Neural progenitor cell (in vitro differentiated cells): ENCODE measurements at places on chromosomes 6 and 20.
A peak's percentile ranks its signal among the peaks of the same experiment; 100 is the strongest.

GRCh38 chr6:35736253-35736894 is 458 bp upstream of the ARMC12 start:
- peak; percentile 79 for DNase-seq

- DNase-seq, result peak; percentile 97
Observed at GRCh38 chr6:108133594-108134179, 32.1 kb upstream of the NR2E1 start.

DNA sequence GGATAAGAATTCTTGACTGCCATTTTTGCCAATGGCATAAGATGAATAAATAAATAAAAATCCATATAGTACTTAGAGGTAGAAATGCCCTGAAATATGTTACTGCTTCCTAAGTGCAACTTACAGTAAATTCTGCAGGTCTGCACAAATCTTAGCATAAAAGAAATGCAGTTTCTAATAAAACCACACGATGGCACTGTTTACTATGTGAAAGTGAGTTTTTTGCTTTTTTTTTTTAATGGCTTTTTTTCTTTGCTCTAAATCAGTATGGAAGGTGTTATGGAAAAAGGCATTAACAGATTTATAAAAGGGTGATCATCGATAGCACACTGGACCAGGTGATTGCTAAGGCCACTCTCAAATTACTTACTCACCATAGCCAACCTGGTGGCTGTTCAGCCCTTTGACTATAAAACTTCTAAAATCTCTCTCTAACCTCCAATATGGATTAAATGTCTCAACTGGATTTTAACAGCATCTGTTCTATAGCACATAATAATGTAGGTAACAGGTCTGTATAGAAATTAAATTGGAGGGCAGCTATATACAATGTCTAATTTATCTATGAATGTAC is 45.8 kb downstream of the AHI1 start:
- DNase-seq, result peak; percentile 44

- peak; percentile 73 for DNase-seq
Observed at GRCh38 chr6:43575105-43575771, 600 bp downstream of the XPO5 start.

DNA sequence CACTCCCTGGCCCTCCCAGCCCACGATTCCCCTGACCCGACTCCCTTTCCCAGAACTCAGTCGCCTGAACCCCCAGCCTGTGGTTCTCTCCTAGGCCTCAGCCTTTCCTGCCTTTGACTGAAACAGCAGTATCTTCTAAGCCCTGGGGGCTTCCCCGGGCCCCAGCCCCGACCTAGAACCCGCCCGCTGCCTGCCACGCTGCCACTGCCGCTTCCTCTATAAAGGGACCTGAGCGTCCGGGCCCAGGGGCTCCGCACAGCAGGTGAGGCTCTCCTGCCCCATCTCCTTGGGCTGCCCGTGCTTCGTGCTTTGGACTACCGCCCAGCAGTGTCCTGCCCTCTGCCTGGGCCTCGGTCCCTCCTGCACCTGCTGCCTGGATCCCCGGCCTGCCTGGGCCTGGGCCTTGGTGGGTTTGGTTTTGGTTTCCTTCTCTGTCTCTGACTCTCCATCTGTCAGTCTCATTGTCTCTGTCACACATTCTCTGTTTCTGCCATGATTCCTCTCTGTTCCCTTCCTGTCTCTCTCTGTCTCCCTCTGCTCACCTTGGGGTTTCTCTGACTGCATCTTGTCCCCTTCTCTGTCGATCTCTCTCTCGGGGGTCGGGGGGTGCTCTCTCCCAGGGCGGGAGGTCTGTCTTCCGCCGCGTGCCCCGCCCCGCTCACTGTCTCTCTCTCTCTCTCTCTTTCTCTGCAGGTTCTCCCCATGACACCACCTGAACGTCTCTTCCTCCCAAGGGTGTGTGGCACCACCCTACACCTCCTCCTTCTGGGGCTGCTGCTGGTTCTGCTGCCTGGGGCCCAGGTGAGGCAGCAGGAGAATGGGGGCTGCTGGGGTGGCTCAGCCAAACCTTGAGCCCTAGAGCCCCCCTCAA is at the start of gene LTA:
Gene LTA, plus strand, starts transcription at position 249 of the 871 bp plus-strand sequence. Its CDS starts 454 bp downstream, at position 703.
- no peak for DNase-seq

DNA sequence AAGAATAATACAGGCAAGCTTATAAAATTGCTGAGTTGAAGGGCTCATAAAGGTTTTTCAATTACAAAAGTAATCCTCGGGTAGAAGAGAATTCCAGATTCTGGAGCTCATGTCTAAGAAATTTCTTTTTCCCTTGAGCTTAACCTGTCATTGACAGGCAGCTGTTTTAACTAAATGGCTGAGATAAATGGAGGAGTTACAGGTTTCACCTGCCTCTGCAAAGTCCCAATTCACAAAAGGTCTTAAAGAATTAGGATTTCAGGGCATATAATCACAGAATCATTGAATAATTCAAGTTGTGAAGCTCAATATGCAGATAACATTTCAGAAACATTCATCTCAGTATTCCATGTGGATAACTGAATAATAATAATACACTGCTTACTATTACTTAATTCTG is 660.1 kb upstream of the NRSN1 start:
- DNase-seq, result no peak

- no peak for DNase-seq
Observed at GRCh38 chr6:154569156-154569862, 58.8 kb upstream of the CNKSR3 start.

DNA sequence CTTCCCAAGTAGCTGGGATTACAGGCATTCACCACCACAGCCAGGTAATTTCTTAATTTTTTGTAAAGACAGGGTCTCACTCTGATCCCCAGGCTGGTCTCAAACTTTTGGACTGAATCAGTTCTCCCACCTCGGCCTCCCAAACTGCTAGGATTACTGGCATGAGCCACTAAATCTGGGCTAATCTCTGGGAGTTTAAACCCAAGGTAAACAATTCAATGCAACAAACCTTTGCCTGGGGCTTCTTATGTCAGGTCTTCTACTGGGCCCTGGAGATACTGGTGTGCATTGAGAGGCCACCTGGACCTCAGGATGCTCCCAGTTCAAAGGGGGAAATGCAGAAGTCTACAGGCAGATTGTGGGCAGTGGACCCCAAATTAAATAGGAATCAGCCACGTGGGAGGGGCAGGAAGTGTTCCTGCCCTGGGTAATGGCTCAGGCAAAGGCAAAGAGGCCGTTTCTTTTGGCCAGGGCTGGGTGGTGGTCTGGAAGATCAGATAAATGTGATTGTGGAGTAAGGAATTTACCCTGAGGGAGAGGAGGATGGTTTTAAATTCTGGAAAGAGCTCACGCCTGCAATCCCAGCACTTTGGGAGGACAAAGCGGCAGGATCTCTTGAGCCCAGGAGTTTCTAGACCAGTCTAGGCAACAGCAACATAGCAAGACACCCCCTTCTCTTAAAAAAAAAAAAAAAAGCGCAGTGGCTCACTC is 1.3 kb upstream of the MYBL2 start:
- no peak for DNase-seq

- no peak for DNase-seq
Observed at GRCh38 chr6:111943726-111944125, 70.5 kb upstream of the FYN start.

GRCh38 chr20:38201356-38201755 is 36.3 kb upstream of the TGM2 start:
- no peak for DNase-seq

- peak; percentile 16 for DNase-seq
Observed at GRCh38 chr20:2402271-2402980, 21.7 kb downstream of the TGM6 start.

GRCh38 chr6:34226731-34227586 is 9.7 kb upstream of the HMGA1 start:
- peak; percentile 34 for DNase-seq

GRCh38 chr6:706146-706545 is 13.2 kb upstream of the EXOC2 start:
- no peak for DNase-seq

DNA sequence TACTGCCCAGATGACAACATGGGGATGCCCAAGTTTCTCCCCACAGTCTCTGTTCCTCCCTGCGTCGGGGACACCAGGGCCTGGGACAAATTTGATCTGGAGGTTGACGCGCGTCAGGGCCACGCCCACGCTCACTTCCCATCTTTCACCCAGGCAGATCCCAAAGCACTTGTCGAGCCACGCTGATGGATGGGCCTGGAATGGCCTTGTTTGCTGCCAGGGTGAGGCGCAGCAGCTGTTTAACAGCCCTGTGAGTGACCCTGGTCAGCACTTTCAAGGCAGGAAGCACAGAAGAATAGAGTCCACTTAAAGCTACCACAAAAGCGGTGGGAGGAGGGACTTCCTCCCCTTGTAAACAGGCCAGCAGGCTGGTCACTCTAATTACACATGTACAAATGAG is 324.7 kb upstream of the JARID2 start:
- peak; percentile 76 for DNase-seq

- DNase-seq, result no peak
Observed at GRCh38 chr6:1763404-1763803, 153.7 kb downstream of the FOXC1 start.

GRCh38 chr6:120303527-120303926 is 954.0 kb upstream of the MAN1A1 start:
- no peak for DNase-seq

- no peak for DNase-seq
Observed at GRCh38 chr6:151637814-151638213, 144.0 kb downstream of the CCDC170 start.

DNA sequence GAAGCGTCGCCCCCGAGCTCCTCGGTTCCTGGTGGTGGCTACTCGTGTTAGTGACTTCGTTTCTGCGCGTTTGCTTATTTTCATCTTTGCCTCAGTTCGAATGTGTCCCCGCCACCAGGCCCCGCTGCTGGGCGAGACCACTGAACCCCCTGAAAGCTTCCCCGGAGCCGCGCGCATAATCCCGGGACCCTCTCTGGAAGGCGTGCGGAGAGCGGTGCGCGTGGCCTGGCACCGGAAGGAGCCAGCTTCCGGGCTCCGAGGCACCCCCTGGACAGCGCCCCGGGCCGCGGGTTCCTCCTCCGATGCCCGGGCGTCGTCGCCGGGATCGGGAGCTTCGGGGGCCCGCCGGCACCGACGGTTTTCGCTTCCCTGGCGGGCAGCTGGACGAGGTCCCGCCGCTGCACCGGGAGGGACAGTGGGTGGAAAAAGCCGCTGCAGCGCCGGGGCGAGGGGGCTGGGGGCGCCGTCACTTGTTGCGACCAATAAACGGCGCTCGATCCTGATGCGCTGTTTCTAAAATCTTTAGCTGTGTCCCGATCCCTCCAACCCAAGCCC is 643 bp upstream of the SLC35D3 start:
- DNase-seq, result peak; percentile 60

GRCh38 chr6:34771727-34772126 is 14.4 kb downstream of the SNRPC start:
- DNase-seq, result no peak

DNA sequence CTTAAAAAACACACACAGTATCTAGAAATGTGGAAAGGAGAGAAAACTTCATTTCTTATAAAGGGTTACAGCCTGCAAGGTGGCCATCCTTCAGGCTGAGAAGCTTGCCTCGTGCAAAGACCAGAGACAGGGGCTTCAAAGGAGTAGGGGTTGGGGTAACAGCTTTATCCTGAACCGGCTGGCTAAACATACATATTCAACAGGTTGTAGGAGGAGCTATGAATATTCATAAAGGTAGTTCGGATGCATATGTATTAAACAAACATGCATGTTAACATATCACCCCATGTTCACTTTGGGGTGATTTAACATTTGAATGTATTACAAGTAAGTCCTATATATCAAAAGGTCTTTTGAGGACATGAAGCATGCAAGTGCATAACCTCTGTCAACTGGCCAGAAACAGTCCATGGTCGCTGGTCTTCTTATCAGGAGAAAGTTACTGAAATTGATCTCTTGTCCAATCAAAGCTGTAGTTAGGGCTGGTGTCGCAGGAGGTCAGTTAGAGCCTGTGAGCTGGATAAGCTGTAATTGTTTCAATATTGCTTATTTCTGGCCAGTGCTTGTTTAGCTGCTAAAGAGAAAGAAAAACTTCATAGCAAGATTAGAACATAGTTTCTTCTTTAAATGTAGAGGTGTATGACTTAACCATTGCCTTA is 2.3 kb upstream of the STMND1 start:
- DNase-seq, result no peak

- no peak for DNase-seq
Observed at GRCh38 chr20:16167423-16168130, 405.7 kb downstream of the KIF16B start.

GRCh38 chr6:164917211-164917610 is 392.2 kb downstream of the C6orf118 start:
- DNase-seq, result no peak

DNA sequence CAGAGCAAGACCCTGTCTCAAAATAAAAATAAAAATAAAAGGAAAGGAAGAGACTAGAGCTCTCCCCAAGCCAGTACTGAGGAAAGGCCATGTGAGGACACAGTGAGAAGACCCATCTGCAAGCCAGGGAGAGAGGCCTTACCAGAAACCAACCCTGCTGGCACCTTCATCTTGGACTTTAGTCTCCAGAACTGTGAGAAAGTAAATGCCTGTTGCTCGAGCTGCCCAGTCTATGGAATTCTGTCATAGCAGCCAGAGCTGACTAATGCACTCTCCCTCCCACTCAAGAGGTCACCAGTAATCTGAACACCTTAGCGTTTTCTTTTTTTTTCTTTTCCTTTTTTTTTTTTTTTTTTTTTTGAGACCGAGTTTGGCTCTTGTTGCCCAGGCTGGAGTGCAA is 7.3 kb upstream of the PRPH2 start:
- DNase-seq, result no peak

DNA sequence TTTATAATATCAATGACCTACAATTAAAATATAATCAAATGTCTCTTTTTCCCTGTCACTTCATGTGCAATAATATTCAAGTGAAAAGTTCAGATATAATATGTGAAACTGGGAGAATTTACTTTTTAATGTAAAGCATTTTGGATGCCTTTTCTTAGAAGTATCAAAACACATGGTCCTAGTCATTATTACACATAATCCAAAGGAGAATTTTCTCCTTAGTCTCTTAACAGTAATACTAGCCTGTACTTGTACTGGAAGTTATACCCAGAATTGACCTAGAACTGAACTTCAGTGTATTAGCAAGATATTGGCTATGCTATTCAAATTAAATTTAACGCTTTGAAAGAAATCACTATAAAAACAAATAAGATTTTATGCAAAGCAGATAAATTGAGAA is 842.6 kb upstream of the MANEA start:
- DNase-seq, result no peak

DNA sequence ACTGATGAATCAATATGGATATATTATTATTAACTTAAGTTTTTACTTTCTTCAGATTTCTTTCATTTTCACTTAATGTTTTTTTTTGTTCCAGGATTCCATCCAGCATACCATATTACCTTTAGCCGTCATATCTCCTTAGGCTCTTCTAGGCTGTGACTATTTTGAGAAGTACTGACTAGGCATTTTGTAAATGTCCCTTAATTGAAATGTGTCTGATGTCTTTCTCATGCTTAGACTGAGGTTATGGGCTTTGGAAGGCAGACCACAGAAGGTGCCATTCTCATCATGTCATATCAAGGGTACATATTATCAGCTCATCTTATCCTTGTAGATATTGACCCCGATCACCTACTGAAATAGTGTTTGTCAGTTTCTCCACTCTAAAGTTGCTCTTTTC is 101.3 kb downstream of the FOXO3 start:
- no peak for DNase-seq

- no peak for DNase-seq
Observed at GRCh38 chr6:138008791-138009190, 98.4 kb downstream of the PERP start.
